ENCODE measurements at places on chromosomes 4 and X.
A peak's percentile ranks its signal among the peaks of the same experiment; 100 is the strongest.

DNA sequence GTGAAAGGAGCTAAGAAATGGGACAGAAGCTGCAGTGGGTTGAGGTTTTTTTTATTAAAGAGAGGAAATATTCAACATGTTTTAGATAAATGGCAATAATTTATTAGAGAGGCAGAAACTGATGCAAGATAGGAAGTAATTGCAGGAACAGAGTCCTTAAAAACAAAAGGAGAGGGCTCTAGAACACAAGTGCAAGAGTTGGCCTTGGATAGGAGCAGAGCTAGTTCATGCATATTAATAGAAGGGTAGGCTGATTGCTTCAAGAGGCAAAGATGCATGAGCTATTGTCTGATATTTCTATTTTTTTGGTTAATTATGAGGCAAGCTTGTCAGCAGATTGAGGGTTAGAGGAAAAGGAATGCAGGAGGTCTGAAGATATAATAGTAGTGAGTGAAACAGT, 91.0 kb upstream of the GPRIN3 start:
- DNase-seq = no peak

GRCh38 chr4:180099957-180100356, 2143.2 kb upstream of the TENM3 start:
- peak; percentile 67 for DNase-seq

DNA sequence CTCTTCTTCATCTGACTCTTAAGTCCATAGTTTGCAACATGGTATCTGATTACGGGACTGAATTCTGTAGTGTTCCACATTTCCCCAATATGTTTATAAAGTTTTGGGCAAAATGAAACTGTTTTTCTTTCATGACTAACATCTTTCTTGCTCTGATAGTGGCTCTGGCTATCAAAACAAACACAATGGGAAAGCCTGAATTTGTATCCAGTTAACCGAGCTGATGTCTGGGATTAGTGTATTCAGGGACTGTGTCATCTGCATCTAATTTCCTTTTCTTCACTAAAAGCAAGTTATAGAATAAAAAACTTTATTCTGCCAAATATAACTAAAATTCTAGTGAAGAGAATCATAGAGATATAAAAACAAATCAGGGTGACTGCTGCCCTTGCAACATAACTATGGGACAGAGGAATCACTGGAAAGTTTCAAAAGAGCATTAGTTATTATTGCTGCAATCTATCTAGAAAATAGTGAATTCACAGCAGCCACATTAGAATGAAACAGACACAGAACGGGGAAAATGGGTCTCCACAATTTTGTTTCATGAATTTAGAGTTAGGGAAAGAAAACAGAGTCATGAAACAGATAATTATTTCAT, 61.3 kb downstream of the ANTXR2 start:
- DNase-seq = no peak

- DNase-seq = no peak
These were observed 46.3 kb upstream of the ARHGEF6 start for GRCh38 chrX:136827026-136827425.

DNA sequence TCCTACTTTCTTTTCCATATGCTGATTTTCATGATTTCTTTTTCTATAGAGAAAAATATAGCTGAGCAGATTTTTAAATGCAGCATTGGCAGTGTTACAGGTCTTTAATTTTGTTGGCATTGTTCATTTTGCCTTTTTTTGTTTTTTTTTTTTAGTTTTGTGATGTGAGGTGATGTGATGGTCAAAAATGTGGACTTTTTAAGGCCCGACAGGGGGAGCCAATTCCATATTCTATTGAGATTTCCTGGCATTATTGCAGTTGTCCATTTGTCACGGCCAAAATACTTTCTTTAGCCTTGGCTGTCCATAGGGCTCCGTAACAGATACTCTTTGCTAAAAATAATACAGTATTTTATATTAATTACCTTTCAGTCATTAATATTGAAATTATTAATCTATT, 47.8 kb downstream of the SLIT2 start:
- DNase-seq = no peak

DNA sequence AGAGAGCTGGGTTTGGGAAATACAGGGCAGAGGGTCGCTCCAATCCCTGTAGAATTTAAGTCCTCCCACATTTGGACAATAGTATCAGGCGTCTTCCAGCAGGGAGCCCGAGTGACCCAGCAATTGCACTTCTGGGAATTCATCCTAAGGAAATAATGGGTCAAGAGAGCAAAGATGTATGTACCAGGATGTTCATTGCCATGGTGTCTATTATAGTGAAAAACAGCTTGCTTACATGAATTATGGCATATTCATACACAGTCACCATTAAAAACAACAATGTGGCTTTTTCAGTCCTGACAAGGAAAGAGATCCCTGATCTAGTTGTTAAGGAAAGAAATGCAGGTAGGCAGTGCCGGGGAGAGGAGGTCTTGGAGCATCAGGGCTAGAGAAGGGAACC, 167.7 kb downstream of the PJA1 start:
- DNase-seq = no peak

DNA sequence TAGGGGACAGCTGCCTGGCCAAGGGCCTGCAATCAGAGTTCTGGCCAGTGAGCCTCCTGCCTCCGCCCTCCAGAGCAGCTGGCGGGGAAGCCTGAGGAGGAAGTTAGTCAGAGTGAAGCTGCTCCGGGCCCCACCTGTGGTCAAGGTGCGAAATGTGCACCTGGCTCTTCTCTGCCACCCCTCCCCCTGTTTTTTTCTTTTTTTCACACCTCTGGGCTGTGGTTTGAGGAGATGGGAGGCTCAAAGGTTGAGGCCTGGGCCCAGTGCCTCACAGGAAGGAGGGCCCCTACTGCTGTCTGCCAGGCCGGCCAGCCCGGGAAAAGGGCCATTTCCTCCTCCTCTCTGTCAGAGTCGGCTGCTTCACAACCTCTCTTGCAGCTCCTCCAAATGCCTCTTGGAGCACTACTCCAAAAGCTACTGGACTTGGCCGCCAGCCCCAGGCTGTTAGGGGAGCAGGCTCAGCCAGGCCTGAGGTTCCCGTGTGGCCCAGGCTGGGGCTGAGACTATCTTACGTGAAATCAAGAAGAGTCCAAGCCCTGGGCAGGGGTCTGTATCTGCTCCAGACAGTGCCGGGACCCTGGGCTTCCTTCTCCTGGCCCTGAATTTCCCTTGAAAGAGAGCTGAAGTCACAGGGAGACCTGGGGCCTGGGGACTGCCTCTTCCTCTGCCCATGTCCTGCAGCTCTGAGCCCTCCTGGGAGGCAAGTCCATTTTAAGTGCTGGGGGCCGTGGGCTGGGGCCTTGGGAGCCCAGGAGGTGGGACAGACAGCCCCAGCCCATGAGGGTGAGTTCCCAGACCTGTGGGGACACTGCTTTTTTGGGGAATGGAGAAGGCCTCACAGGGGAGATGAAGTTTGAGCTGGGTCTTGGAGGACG, 4.5 kb upstream of the CXCR3 start:
- DNase-seq = peak; percentile 2

DNA sequence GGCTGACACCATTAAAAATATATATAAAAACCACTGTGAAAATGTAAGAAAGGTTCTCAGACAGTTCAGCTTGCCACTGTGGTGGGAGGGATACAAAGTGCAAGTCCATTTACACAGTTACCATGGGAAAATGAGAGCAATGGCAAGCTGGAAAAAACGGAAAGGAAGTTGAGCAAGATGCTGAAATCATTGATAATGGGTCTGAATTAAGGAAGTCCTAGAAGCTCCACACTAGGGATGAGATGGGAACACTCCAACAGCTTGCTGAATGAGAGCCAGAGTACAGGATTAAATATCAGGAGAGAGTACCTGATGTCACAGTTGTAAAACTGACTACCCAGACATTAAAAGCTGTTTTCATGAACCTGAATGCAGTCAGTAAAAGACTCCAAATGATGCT, 218.6 kb downstream of the PRDM5 start:
- DNase-seq = no peak

All from inflammatory macrophage (primary cell).